Stimulated activated CD4-positive, alpha-beta T cell treated with anti-CD3 and anti-CD28 coated beads, TNF-alpha, amount 100 ng/mL, for 1 hour (primary cell): ENCODE measurements at places on chromosomes 11 and 22.

GRCh38 chr22:20672732-20673131, 101.2 kb upstream of the SERPIND1 start:
- no peak for DNase-seq

DNA sequence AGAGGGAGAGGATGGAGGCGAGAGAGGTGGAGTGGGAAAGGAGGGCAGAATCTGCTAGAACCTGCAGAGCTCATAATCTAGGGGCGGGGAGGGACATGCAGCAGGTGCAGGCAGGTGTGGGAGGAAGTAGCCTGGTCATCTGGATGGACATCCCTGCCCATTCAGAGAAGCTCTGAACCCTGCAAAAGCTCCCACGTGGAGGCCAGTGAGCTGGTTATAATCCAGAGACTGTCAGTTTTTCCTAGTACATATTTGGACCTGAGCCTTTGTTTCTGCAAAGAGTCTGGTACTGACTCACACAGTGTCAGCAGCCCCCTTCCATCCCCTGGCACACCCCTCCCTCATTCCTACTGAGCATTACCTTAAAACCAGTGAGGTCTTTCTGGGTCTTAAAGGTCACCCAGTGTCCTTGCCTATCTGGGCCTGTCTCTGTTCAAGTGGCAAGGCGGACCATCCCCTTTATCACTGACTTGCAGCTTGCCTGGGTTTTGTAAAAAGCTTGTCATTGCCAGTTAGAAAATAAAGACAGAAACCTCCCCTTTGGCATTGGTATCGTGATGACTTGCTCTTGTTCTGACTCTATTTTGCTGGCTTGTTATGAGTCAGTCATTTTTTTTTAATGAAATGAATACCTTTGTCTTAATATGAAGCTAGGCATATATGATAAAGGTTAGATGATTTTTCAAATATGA, 26.1 kb downstream of the PTPRJ start:
- no peak for DNase-seq

DNA sequence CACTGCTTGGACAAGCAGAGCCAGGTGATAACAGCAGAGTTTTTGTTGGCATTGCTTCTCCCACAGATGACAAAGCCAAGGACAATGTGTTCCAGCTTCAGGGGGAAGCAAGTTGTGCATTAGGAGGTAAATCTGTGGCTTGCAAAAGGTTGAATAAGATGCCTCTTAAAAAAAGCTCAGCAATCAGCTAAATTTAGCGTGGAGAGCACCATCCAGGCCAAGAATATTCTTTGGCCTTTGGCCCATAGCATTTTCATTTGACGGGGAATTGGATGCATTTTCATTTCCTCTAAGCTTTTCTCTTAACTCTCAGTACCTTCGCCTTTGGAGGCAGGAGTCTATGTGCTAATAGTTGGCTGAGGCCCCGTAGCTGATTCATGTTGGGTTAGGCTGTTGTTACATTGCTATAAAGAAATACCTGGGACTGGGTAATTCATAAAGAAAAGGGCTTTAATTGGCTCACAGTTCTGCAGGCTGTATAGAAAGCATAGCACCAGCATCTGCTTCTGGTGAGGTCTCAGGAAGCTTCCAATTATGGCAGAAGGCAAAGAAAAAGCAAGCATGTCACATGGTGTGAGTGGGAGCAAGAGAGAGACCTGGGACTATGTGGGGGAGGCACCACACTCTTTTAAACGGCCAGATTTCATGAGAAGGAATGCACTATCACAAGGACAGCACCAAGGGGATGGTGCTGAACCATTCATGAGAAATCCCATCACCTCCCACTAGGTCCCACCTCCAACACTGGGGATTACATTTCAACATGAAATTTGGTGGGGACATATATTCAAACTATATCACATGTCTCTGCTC, 350.1 kb upstream of the C11orf87 start:
- no peak for DNase-seq

DNA sequence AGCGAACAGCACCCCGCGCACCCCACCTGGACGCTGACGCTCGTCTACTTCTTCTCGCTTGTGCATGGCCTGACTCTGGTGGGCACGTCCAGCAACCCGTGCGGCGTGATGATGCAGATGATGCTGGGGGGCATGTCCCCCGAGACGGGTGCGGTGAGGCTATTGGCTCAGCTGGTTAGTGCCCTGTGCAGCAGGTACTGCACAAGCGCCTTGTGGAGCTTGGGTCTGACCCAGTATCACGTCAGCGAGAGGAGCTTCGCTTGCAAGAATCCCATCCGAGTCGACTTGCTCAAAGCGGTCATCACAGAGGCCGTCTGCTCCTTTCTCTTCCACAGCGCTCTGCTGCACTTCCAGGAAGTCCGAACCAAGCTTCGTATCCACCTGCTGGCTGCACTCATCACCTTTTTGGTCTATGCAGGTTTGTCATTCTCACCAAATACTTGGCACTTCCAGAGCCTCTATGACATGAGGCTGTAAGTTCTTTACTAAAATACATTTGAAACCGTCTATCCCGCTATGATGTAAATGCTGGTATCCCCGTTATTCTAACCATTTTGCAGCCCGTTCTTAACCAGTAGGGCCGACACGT, 535 bp downstream of the AQP11 start:
- no peak for DNase-seq

- DNase-seq, result no peak
Measured at GRCh38 chr11:109815500-109816150, 277.6 kb upstream of the ZC3H12C start.

DNA sequence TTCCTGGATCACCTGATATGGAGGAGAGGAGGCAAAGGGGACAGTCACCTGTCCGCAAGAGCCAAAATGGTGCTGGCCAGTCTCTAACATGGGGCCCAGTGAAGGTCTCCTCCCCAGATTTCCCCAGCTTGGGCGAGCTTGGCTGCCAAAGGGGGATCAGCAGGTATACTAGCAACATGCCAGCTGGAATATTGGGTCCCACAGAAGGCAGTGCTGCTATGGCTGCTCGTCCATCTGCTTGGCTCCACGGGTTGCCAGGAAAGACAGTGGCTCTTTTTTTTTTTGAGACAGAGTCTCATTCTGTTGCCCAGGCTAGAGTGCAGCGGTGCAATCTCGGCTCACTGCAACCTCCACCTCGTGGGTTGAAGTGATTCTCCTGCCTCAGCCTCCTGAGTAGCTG, 12.7 kb upstream of the KAT5 start:
- no peak for DNase-seq

DNA sequence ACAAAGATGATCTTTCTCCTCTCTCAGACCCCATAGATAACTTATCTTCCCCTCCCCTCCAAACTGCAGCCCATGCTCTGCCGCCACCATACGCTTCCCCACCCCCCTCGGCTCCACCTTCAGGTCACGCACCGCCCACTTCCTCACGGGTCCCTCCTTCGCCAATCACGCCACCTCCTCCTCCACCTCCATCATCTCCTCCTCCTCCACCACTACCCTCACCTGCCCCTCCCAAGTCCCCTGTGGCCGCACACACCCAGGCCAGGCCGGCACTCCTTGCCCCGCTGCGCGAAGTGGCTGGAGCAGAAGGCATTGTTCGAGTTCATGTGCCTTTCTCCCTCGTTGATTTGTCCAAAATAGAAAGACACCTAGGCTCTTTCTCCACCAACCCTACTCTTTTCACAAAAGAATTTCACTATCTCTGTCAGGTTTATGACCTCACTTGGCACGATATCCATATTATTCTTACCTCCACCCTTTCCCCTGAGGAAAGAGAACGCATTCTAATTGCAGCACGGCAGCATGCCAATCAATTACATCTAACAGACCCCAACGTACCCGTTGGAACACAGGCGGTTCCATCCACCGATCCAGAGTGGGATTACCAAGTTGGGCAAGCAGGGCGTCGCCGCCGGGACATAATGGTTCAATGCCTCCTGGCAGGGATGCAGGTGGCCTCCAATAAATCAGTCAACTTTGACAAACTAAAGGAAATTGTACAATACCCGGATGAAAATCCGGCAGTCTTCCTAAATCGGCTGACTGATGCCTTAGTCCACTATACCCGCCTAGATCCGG, 12.3 kb upstream of the OR56A3 start:
- no peak for DNase-seq

- no peak for DNase-seq
Measured at GRCh38 chr22:36184433-36185025, 17.1 kb downstream of the APOL4 start.

DNA sequence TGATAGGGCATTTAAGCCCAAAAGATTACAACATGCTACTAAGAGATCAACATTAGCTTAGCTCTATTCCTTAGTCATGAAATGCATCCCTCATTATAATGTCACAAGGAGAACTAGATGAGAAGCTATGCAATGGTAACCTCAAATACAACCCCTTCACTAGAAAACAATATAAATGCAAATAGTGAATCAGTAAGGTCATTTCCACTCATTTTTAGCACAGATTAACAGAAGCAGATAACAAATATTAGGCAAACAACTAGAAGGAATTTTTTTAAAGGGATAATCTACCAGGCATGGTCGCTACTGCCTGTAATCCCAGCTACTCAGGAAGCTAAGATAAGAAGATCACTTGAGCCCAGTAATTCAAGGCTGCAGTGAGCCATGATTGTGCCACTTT, 28.2 kb downstream of the SIK3 start:
- no peak for DNase-seq

DNA sequence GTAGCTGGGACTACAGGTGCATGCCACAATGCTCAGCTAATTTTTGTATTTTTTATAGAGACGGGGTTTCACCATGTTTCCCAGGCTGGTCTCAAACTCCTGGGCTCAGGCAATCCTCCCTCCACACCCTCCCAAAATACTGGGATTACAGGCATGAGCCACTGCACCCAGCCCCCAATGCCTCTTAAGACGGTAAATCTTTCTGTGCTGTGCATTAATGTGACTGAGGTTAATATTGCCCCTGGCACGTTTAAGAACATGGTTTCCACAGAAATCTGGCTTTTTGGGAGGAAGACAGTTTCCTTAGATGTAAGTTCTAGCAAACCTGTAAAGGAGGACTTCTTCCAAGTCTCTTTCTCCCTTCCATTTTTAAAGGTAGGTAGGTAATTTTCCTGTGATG, 6.1 kb upstream of the HORMAD2 start:
- DNase-seq, result no peak

- DNase-seq, result no peak
Measured at GRCh38 chr11:125091247-125091876, 20.1 kb downstream of the TMEM218 start.

- no peak for DNase-seq
Measured at GRCh38 chr11:117664897-117665296, 132.1 kb downstream of the DSCAML1 start.

- no peak for DNase-seq
Measured at GRCh38 chr11:92440701-92441442, 216.3 kb downstream of the FAT3 start.

DNA sequence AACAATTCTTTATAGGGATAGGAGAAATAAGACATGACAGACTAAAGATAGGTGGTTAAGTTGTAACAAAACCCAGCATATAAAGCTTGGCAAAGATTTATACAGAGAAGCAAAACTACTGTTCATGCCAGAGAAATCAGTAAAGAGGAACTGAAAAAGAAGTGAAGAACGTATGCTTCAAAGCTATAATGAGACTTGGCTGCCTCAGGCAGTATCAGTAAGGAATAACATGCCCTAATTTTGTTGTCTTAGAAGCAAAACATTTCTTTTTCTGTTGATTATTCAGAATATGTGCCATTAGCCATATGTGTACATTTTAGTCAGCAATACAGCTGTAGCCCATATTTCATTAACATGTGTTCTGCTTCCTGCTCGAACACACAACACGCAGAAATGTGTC, 403.2 kb downstream of the NELL1 start:
- DNase-seq, result no peak

DNA sequence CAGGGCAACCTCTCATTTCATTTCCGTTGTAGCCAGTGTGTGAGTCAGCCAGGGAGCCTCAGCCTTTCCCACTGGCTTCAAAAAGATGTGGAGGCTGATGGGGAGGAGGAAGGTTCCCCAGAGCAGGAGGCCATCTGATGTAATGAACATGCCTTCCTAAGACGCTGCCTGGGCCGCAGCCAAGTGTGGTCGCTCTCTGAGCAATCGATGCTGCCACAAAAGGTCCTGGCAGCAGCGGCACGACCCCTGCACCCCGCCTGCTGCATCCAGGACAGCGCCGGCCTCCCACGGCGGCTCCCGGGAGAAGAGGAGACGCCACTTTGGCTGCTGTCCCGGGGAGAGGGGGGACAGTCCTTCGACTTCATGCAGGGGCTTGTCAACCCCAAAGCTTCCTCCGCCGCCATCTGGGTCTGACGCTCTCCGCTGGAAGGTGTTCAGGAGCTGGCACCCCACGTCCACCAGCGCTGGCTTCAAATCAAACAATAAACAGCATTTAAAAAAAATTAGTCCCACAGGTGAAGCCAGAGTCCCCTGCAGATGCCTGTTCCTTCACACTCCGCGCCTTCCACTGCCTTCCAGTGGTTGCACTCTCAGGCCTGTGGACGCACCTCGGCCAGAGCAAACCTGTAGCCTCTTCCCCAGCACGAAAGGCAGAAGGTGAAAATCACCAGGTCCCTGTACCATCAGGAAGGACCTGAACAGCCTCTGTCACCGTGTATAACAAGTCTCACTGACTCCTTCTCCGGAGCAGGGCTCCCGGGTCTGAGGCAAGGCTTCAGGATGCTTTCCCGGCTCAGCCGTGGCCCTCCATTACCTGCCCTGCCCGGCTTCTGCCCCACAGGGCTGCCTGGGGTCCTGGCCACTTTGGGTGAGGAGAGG, 930.7 kb downstream of the BRD1 start:
- no peak for DNase-seq

GRCh38 chr11:68266121-68266891, 5.5 kb downstream of the C11orf24 start:
- DNase-seq, result no peak

- DNase-seq, result no peak
Measured at GRCh38 chr11:118602331-118602730, 5.1 kb upstream of the PHLDB1 start.

DNA sequence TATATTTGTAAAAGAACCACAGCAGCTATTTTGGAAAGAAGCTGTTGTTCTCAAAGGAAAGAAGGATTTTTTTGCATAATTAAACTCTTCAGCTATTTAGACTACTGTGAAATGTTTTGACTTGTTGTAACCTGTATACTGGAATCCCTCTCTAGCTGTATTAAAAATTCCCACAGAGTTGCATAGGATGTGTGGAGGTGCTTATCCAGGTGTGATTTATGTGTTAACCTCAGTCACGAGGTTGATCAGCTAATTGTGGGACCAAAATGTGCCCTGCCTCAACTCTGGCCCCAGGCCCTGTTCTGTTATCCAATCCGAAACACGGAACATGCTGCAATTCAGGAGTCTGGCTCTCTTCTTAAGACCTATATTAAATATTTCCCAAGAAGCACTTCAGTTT, 70.1 kb downstream of the LIF start:
- DNase-seq, result no peak
